GM23338 (cell line): ENCODE measurements at places on chromosomes 5 and 9. TPM values are rescaled to one million over a fixed set of nuclear protein-coding genes. Genes with fewer than 3 reads are reported as not detected.

DNA sequence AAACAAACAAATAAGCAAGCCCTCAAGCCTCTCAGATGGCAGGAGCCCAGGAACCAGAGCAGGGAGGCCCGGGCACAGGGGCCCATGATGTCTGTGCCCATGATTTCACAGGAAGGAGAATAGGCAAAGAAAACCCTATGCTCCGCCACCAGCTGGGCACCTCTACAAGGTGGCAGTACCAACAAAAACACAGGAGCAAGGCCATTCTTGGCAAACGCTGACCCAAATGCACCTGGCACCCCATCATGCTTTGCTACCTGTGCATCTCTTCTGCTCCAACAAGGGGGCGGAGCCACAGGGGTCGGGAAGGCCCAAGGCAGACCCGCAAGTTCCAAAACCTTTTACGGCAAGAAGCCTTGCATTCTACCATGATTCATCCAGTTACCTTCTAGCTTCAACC lies 3.1 kb downstream of the BRD3 start:
- DNase-seq, result peak; percentile 43

- no peak for DNase-seq
These were observed 47.0 kb upstream of the TGFBR1 start for GRCh38 chr9:99057665-99058625.

- no peak for DNase-seq
These were observed 18.1 kb downstream of the NR6A1 start for GRCh38 chr9:124752967-124753366.

DNA sequence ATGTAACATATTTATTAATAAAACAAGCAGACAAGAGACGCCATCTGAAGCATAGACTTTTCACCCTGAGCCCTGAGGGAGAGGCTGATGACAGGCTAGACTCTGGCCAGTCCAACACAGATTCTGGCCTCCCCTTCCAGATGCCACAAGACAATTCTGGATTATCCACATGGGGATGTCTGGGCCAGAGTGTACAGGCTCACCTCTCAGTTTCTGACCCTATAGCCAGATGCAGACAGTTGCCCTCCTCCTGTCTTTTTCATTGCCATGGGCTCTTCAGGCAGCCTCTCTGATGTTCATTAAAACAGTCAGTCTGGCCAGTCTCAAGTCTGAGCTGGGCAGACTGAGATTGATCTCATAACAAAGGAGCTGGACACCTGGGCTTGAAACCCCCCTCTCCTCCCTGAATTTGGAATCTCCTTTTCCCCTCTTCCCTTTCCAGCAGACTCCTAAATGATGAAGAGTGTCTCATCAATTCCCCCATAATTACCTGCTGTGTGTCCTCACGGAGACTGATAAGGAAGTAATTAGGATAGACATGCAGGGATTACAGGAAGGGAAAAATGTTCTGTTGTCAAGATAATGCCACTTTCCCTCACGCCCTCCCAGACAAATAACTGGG lies 89.6 kb downstream of the ASTN2 start:
- DNase-seq, result no peak

DNA sequence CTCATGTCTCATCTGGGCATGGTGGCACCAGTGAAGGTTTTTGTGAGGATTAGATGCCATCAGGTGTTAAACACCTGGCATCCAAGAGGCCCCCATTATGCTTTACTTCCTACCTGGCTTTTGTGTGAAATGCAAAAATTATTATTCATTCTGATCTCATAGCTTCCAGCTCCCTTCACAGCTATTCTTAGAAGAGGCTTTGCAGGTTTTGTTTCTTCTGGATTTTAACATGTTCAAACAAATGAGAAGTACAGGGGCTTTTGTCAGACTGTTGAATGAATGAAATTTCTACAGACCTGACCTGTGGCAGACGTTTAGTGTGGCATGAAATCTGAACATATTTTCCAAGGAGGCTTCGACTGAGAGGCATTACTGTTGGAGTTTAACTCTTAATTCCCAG lies 14.3 kb upstream of the CORO2A start:
- no peak for DNase-seq

The BARX1 gene
- 1.6 and 2.1 TPM in 2 replicates for total RNA-seq
